HCEC 1CT (cell line): ENCODE measurements at places on chromosomes 6 and 20.

GRCh38 chr6:148535976-148536375 is 193.3 kb downstream of the SASH1 start:
- no peak for DNase-seq

DNA sequence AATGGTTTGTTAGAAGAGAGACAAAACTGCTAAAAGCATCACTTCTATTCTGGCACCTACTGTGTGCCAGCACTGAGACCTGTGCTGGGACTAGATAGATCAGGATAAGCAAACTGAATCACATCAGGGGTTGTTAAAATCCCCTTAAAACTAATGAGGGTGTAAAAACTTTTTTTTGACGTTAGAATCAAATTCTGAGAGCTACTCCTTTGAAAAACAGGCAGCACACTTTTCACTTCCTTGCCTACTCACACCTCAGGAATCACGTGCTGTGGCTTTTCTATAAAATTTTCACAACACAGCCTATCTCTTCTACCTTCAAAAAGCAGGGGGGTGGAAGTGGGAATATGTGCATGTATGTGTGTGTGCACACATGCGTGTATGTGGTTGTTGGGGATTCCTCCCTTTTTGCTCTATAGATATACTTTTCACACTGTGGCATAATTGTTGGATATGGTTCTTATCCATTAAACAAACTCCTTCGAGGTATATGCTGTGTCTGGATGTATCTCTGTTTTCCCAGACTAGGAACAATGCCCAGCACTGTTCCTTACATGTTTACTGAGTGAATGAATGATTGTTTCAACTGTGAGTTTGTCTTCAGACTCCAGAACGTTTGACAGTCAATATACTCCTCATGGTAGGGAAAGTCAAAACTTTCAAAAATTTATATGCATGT is 105.4 kb downstream of the FYN start:
- DNase-seq = no peak

- no peak for DNase-seq
Measured at GRCh38 chr6:74213995-74214394, 518.0 kb downstream of the CD109 start.

- DNase-seq = no peak
Measured at GRCh38 chr20:58330249-58330648, 20.7 kb downstream of the RAB22A start.

GRCh38 chr6:115885636-115886366 is 174.9 kb downstream of the FRK start:
- DNase-seq = no peak

GRCh38 chr6:159541296-159541695 is 151.7 kb downstream of the SOD2 start:
- DNase-seq = no peak
